ENCODE measurements at places on chromosomes 13 and 19. TPM values are rescaled to one million over a fixed set of nuclear protein-coding genes. Genes with fewer than 3 reads are reported as not detected.

ZNF575 gene
- 1.1 TPM for total RNA-seq

DNA sequence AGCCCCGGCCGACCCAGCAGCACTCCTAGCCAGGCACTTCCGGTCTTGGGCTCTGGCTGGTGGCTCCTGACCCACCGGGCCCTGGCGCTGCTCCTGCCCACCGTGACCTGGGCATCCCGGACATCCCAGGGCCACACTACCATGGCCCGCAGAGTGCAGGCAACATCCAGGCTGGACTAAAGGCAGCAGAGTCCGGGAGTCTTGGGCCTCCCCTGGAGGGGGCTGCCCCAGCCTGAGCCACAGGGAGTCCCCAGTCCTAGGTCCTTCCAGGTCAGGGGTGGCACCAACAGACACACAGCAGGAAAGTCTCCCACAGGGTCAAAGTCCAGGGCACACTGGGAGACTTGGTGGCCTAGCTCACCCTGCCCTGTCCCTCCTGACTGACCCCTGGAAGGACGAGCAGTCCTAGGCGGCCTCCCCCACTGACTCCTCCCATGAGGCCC is 10.8 kb downstream of the LSM4 start:
- DNase-seq = no peak

DNA sequence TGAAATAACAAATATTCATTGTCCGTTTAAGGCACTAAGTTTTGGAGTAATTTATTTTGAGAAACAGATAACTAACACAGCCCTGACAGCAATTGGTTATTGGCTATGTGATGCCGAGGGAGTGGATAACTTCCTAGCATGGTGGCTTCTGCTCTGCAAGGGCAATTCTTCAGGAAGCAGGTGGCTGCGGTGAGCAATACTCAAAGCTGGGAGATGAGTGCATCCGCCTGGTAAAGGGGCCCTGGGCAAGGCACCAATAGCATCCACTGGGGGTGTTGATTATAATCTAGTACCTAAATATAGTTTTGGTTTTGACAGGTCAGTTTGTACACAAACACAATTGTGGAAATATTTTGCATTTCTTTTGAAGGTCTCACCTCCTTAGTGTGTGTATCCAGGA is 41.0 kb downstream of the CCDC70 start:
- no peak for DNase-seq

DNA sequence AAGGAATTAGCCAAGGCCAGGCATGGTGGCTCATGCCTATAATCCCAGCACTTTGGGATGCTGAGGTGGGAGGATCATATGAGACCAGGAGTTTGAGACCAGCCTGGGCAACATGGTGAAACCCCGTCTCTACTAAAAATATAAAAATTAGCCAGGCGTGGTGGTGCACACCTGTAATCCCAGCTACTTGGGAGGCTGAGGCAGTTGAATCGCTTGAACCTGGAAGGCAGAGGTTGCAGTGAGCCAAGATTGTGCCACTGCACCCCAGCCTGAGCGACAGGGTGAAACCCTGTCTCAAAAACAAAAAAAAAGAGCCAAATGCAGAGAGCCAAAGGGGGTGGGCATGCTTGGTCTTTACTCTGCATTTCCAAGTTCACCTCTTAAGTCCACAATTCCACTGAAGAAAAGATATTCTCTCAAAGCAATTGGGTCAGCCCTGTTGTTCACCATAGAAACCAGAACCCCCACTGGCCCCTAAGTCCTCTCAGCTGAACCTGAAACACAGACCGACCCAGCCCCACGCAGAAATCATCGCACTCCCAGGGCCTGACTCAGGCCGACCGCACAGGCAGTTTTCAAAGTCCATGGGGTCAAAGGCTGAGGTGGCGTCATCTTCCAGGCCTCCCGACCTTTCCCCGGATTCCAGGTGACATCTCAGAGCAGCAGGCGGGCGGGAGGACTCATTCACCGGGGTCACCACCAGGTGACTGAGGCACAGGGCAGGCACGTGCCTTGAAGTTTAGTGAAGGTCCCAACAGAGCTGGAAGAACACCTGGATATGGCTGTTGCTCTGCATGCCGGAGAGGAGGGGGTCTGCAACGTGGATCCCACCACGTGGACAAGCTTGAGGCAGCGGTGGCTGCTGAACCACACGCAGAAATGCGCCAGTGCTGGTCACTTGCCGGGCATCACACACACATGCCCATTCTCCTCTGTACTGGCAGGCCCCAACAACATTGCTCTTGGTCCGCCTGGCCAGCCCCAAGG is 33.1 kb downstream of the SLC25A42 start:
- DNase-seq = no peak

ZNF442 gene
- 3.4 TPM for total RNA-seq

DNA sequence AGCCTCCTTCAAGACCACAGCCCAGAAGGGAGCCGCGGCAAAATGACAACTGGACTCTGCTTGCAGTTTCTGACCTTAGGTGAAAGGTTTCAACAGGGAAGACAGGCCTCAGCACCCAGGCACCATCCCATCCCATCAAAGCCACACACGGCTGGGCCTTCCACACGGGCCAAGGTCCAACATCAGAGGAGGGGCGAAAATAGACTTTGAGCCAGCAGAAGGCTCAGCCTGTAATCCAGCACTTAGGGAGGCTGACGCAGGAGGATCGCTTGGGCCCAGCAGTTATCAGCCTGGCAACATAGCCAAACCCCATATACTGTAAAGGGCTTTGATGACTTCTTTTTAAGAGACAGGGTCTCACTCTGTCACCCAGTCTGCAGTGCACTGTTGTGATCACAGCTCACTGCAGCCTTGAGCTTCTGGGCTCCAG is 26.8 kb upstream of the TINCR start:
- DNase-seq = no peak

PABPC3 gene
- 0.05 TPM for total RNA-seq

SLC46A3 gene
- 16.7 TPM for total RNA-seq

GNA15 gene
- 1.2 TPM for total RNA-seq
